ENCODE measurements at places on chromosomes 11 and 22.
A peak's percentile ranks its signal among the peaks of the same experiment; 100 is the strongest.

DNA sequence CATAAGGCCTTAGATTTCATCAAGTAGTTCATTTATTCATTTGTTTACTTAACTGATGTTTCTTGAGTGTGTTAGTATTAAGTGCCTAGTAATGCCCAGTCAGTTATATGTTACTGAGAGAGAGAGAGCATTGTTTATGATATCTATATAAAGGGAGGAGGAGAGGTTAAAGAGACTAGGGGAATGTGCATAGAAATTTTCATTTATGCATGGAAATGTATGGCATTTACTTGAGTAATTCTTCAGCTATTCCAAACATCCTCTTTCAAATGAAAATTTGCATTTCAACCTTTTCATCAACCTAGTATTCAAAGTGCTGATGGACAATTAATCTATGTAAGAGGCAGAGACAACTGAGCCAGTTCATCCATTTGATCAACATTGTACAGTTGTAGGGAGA, 199.7 kb downstream of the NELL1 start:
- DNase-seq: no peak

- DNase-seq: no peak
These were observed 42.3 kb downstream of the SPATA19 start for GRCh38 chr11:133803026-133803425.

DNA sequence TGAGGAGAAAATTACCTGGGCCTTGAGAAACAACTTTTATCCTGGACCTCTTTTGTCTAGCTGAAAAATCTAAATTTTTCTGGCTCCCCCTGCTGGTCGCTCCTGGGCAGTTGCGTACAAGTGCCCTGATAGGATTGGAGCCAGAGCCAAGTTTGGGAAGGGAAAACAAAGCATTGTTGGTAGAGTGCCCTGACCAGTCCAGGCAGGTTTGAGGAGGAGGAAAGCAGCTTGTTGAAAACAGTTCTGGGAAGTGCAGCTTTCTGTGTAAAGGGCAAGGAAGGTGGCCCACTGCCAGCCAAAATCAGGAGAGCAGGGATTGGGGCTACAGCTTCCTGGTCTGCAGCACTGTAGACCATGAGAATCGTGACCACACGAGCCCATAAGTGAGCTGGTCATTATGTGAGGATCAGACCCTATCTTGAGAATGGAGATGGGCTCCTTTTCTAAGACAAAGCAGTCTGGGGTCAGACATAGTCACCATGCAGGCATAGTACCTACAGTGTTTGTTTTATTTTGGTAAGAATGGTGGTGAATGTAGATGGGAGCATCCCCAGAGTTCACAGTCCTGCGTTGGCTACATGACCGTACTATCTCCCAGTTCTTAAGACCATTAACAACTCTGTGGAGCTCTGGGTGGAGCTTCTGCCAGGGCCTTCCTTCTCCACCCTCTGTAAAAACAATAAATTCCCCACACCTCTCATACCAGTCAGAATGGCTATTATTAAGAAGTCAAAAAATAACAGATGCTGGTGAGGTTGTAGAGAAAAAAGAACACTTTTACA, 21.3 kb upstream of the PIK3IP1 start:
- peak; percentile 78 for DNase-seq

- no peak for DNase-seq
These were observed 39.0 kb upstream of the MMP20 start for GRCh38 chr11:102664001-102664752.

GRCh38 chr11:47177229-47177845, 658 bp upstream of the ARFGAP2 start:
- peak; percentile 86 for DNase-seq

DNA sequence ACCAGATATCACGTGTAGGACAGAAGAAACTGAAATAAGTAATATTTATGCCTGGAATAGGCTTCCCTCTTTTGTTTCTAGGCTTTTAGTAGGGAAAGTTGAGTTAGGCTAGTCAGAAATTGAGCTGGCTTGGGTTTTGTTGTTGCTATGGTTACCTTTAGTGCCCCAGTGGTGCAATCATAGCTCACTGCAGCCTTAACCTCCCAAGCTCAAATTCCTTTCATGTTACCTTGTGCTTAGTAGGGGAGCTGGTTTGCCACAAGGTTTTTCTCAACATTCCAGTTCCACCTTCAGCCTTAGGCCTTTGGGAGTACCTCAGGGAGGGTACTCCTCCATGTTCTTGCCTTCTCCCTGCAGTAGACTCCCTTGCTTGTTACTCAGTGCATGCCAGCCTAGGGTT, 69.1 kb upstream of the SUSD2 start:
- no peak for DNase-seq

GRCh38 chr22:39236321-39237317, 8.2 kb downstream of the PDGFB start:
- DNase-seq: no peak

DNA sequence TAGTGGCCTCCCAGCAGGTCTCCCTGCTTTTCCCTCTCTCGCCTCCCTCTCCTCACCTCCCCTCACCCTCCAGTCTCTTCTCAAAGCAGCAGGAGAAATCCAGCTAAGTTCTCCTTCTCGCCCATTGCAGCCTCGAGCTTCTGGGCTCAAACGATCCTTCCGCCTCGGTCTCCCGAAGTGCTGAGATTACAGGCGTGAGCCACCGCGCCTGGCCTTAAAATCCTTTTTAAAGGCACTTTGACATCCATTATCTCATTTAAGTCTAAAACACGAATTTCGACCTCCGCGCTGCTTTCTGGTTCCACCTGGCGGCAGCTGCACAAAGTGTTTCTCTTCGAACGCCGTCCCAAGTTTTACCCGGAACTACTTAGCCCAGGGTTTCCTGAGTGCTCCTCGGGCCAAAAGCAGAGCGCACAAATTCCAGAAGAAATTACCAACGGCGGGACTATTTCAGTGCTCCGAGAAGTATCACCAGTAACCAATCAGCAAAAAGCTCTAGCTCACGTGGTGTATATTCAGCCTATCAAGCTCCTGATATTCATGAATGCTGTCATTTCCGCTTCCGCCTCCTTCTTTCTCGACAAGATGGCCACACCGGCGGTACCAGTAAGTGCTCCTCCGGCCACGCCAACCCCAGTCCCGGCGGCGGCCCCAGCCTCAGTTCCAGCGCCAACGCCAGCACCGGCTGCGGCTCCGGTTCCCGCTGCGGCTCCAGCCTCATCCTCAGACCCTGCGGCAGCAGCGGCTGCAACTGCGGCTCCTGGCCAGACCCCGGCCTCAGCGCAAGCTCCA, at the start of gene EIF3F:
Gene EIF3F (plus strand): TSS at position 570 of the 792 bp plus-strand sequence. CDS start 16 bp downstream, at position 586.
- DNase-seq: peak; percentile 99

DNA sequence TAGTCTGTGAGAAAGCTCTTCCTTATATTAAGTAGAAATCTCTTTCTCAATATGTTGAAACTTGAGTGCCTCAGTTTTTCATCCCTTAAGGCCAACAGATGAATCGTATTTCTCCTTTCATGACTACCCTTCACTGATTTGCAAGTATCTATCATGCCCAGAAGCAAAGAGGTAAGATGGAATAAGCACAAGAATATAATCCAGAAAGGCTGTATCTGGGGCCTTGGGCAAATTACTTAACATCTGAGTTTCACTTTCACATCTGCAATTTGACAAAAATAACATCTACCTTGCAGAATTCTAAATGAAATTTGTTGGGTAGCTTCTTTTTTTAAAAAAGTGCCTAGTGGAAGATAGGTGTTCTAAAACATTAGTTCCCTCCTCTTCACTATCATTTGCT, 552.4 kb upstream of the ANO5 start:
- no peak for DNase-seq

DNA sequence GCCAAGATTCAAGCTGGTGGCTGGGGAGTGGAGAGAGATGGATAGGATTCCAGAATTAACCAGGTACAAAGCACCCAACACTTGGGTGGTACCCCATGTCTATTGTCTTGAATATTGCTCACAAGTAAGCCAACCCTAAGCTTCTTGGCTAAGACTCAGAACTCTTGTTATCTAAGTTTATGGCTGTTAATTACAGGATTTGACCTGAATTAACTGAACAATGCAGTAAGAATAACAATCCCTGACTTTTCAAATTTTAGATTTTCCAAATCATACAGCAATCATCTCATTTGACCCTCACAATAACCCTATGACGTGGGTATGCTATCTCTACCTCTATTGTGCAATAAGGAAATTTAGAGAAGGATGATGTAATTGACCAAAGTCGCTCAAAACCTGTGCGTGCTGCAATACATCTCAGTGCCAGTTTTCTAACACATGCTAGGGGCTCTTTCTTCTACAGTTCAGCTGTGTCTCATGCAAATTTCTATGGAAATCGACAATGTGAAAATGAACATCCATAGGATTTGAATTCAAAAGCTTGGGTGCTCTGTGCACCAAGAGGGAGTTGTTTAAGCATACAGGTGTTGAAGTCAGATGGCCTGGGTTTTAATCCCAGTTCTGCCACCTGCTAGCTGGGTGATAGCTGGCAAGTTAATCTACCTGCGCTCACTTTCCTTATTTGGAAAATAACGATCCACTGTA, 40.1 kb upstream of the APLNR start:
- no peak for DNase-seq

GRCh38 chr11:2298131-2298794, 3.5 kb downstream of the C11orf21 start:
- no peak for DNase-seq

DNA sequence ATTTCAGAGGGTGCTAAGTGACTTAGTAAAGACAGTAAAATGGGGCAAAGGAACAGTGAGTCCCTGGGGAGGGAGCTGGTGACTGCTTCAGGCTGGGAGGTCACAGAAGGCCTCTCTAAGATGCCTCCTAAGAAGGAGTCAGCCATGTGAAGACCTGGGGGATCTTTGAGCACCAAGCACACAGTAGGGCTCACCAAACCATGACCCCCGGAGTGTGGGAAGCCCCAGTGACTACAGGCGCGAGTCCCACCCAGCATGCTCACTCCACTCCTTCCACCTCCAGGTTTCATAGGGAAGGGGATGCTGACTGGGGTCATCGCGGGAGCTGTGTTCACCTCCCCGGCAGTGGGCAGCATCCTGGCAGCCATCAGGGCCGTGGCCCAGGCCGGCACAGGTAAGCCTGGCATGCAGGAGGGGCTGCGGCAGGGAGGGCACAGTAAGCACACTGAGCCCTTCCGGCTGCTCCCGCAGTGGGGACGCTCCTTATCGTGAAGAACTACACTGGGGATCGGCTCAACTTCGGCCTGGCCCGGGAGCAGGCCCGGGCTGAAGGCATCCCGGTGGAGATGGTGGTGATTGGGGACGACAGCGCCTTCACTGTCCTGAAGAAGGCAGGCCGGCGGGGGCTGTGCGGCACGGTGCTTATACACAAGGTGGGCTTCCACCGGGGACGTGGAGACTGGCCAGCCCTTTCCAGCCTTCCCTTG, 5.9 kb downstream of the TKFC start:
- DNase-seq: no peak

DNA sequence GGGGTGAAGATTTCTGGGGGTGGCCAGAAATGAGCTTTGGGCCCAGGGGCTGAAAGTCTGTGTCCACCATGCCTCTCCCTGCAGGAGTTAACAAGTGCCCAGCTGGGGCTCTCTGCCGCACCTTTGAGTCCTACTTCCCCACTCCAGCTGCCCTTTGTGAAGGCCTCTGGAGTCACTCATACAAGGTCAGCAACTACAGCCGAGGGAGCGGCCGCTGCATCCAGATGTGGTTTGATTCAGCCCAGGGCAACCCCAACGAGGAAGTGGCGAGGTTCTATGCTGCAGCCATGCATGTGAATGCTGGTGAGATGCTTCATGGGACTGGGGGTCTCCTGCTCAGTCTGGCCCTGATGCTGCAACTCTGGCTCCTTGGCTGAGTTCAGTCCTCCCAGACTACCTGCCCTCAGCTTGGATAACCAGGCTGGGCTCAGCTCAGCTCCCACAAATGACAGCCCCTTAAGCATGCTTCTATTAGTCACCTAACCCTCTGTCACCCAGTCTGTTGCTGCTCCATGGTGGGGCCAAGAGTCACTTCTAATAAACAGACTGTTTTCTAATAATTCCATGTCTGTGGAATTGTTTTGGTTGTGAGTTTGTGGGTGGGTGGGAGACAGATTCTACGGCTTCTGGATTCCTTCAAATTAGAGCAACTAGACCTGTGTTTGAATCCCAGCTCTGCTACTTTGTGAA, 3.0 kb upstream of the INPPL1 start:
- no peak for DNase-seq
